ENCODE measurements at places on chromosomes 6 and 20.

DNA sequence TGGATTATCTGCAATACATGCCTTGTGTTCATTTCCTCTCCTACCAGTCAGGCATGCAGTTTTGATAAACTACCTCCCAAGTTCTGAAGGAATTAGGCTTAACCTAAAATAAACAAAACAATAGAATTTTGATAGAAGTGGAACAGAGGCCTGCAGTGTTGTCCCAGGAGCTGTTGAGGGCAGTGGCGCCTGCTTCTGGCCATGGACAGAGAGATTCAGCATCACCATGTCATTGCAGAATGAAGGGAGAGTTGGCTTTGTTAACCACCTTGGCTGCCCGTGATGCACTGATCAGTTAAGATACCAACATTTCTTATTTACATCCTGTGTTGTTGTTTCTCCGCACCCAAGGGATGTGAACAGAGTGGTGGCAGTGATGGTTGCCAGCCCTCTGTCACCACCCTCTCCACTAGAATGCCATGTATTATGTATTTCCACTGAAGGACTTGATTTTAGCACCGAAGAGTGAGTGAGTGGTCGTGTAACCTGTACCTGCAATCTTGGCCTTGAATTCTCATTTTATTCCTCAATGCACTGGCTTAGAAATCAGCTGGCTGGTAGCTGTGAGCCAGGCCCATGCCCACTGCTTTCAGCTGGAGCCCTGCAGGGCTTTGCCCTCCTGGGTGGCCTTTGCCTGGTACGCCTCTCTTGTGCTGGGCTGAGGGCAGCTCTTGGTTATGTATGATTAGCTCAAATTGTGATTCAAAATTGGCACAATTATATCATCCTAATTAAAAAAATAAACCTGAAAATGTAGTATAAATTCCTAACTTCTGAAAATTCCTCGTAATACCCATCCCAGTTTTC, 56.5 kb downstream of the SHLD1 start:
- no peak for DNase-seq

GRCh38 chr20:25247000-25247517, 826 bp upstream of the PYGB start:
- no peak for DNase-seq

GRCh38 chr20:3398681-3399252, 8.7 kb downstream of the DNAAF9 start:
- no peak for DNase-seq

GRCh38 chr20:35093267-35093884, 769 bp upstream of the TRPC4AP start:
- no peak for DNase-seq

DNA sequence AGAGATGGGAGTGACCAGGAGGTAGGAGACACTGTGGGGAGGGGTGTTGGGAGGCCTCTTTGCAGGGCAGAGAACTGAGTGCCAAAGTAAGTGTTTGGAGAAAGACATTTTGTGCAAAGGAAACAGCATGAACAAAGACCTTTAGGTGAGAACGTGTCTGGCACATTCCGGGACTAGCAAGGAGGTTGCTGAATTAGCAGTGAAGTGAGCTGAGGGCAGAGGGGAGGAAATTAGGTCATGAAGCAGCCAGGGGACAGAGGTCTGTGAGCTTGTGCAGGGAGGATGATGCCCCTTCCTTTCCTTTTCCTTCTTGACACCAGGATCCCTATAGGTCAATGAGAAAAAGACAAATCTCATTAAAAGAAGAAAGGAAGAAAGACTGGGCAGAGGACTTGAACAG, 21.4 kb upstream of the AHCY start:
- no peak for DNase-seq
